Right forelimb (tissue), 1 donor: ENCODE measurements at places on chromosomes 13 and 19.

DNA sequence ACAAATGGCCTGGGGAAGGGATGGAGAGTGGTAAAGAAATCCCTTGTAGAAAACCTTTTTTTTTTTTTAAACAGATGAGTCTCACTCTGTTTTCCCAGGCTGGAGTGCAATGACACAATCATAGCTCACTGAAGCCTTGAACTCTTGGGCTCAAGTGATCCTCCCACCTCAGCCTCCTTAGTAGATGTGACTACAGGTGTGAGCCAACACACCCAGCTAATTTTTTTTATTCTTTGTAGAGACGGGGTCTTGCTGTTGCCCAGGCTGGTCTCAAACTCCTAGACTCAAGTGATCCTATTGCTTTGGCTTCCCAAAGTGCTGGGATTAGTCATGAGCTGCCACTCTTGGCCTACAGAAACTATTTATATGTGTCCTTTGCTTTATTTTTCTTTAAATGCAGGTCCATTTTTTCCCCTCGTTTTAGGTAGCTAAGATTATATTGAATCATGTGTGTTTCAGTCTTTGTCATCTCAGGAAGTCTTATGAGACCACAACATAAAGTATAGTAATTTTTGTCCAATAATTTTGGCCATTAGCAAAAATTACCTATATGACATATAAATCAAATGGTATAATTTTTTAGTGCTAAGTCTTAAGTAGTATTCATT, 10.5 kb downstream of the LPAR6 start:
- DNase-seq, result no peak

DNA sequence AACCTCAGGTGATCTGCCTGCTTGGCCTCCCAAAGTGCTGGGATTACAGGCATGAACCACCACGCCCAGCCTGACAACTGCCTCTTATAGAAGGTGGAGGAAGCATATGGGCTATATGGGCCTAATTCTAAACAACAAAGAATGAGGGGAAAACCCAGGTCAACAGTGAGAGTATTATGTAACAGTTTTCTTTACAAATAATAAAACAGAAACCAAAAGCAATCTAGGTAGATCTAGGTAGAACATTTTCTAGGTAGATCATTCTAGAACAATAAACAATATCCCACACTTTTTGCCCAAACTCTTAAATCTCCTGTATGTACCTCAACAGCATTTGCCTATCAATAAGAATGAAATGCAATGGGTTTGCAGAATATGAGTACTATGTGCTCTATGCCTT, 267.4 kb downstream of the ABCC4 start:
- DNase-seq, result no peak

DNA sequence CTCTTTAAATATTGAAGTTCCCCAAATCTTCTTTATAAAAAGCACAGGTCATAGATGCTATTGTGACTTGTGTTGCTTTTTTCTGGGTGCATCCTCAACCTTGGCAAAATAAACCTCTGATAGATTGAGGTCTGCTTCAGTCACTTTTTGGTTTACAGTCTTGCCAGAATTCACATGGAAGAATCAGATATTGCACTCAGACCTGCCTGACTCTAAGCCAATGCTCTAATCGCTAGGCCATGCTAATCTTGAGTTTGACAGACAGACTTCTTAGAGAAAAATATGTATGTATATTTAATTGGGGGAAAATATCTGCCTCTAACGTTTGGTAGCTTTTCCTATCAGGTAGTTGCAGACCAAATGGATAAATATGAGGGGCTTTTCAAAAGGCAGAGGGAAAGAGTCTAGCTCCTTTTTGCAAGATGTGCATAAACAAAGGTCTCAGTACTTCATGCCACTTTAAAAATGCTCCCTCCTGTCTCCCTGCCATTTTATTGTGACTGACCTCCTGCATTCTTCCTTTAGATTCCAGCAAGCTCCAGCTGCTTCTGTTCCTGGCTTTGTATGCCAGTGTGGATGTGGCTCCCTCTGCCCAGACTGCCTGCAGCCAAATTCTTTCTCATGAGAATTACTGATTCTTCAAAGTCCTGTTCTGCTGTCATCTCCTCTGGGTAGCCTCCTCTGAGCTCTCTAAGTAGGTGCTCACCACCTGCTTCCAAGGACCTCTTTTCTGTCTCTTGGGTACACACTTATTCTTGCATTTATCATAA, 42.4 kb upstream of the RFC3 start:
- no peak for DNase-seq

- no peak for DNase-seq
Observed at GRCh38 chr19:46984077-46985010, 35.3 kb upstream of the NPAS1 start.
